ENCODE measurements at places on chromosomes 12 and 14.

- no peak for DNase-seq
These were observed 286.2 kb downstream of the CACNA1C start for GRCh38 chr12:2338991-2339431.

DNA sequence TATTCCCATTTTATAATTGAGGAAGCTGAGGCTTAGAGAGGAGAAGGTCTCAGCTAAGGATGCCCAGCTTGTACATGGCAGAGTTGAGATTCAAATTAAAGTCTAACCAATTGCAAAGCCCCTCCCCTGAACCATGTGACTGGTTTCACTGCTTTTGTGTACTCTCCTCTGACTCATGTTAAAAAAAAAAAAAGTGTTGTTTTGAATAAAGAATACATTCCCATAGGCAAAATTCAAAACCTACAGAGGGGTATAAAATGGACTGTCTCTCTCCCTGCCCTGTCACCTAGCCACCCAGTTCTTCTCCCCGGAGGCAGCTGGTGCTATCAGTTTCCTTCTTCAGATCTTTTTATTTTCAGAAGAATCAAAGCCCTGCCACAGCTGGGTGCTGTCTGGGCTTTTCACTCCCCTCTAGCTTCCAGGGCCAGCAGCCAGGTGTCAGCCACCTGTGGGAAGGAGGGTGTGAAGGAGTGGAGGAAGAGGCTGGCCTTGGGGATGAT lies 5.4 kb downstream of the PSMD9 start:
- DNase-seq: no peak

DNA sequence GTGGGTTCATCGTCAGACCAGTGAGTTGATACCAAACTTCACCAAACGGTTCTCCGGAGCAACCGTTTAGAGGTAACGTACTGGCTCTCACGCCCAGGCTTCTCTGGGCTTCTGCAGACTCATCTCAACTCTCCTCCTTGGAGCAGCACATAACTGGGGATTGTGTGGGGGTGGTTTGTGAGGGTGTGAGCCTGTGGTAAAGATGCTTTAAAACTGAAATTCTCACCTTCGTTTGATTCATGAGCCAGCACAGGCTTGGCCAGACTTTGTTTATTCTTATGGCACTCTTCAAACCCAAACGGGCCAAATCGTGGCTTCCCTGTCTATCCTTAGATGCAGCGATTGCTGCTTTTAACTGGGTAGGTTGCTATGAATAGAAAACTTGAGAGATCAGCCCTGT lies 121.3 kb downstream of the SAMD4A start:
- DNase-seq: no peak

GRCh38 chr12:2520722-2521246 lies 274.0 kb upstream of the FKBP4 start:
- no peak for DNase-seq

- DNase-seq: no peak
These were observed 17.1 kb upstream of the ADSS1 start for GRCh38 chr14:104706733-104707607.

DNA sequence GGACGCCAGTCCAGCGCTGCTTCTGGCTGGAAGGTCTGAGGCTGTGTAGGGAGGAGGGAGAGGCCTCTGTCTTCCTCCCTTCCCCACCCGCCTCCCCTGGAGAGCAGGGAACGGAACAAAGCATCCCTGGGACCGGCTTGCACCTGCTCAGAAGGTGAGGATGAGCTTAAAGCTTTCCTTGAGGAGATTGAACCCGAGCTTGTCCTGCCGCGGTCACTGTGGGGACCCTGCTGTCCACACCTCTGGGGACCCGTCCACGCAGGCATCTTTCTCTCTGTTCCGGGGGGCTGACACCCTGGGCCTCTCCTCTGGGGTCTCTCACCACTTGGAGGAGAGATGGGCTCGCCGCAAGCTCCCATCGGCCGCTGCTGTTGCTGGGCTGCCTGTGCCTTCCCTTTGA lies 33.2 kb upstream of the SFSWAP start:
- DNase-seq: no peak

- DNase-seq: no peak
These were observed 570 bp downstream of the DMAC2L start for GRCh38 chr14:50312734-50313054.

- DNase-seq: no peak
These were observed 6.1 kb upstream of the DENND5B start for GRCh38 chr12:31597066-31597465.

DNA sequence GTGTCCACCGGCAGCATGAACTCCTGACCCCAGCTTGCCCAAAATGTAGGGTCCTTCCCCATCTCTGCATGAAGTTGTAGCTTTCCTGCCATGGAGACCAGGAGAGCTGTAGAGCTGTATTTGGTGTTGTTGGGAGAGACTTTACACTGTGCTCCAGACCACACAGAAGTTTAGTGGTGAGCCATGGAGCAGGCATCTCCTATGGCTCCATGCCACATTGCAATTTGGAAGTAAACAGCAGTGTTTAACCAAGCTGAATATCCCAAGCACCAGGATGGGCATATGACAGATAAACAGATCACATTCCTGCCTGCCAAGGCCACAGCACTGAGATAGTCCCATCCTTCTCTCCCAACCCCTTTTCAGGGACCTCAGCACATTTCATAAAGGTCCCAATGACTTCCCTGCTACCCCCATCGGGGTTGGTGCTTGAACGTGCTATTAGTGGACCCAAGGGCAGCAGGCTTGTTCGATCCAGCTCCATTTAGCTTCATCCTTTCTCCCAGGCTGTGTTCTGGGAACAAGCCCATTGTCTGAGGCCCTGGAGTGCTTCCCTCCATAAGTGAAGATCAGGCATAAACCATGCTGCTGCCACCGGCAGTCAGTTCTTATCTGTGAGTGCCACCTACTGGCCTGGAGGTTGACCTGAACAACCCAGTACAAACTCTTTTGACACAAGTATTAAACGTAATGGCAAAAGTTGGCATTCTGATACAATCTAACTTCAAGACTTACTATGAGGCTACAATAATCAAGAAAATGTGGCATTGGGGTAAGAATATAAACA lies 172.3 kb upstream of the ATXN7L3B start:
- no peak for DNase-seq

GRCh38 chr14:22481546-22481945 lies 107.5 kb downstream of the DAD1 start:
- no peak for DNase-seq

DNA sequence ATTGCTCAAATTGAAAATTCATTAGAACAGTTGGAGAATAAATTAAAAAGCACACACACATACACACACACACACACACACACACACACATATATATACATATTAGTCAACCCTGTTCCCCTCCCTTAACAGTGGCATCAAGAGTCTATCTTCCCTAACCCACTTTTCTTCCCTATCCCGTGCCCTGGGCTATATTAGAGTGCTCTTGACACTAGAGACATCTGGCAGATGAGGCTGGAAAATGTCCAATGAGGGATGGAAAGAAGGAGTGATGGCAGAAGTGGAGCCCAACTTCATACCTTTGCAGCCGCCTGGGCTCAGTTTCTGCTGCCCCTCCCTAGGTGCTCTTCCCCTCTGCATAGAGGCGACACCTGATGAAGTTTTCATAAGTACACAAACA lies 172.4 kb upstream of the NUDT4 start:
- no peak for DNase-seq

DNA sequence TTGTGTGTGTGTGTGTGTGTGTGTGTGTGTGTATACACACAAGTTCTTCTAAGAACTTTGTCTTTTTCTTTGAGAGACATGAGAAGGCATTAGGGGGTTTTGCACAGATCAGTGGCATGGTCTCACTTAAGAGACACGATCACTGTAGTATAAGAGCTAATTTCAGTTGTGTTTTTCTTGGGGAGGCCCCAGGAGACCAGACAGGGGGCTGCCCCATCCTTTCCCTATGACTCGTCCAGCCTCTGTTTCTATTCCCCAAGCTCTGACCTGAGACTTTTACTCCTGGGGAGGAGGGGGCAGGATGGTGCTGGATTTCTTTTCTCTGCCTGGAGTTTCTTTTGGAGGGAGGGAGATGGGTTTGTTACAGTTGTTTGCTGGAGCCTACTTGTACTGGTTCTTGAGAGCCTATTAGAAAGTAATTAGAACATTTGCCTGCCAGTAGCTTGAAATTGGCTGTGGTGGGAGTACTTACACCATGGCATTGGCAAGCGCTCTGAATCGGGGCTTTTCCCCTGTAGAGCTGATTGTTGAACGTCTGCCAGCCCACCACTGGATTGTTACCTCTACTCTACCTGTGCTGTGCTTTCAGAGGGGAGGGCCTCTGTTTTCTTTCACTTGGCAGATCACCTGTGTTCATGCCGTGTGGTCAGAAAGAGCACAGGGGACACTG lies 109.5 kb downstream of the TSPAN9 start:
- no peak for DNase-seq

DNA sequence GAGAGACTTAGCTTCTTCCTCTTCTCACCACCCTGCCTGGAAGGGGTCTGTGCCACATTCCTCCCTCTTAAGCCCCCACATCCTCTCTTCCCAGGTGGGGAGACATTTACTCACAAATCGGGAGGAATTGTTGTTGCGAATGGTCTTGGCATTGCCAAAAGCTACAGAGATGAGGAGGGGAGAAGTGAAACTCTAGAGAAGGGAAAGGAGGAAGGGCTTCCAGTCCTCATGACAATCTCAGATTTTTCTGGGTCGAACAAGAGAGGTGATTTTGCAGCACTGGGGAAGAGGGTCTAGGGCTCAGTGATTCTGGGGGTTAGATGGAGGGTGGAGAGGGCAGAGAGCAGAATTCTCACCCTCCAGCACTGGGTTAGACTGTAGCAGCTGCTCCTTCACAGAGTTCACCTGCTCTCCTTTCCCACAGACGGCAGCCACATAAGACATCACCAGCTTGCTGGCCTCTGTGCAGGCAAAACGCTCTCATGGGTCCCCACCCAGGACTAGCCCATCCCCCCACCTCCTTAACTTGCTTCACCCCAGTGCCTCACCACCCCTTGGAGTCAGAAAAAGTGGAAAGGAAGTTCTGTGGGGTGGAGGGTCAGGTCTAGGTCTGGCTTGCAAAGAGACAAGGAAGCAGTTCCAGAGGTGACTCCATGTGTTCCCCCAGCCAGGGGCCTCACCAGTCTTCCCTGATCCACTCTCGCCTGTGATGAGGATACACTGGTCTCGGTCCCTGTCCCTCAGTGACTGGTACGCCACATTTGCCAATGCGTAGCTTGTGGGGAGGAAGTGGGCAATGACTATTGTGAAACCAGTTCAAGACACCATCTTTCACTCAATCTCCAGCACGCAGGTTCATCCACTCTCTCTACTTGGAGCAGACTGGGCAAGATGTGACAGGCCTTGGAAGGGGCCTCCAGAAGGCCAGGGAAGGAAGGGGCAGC lies 2.7 kb downstream of the MYO1A start:
- DNase-seq: no peak

DNA sequence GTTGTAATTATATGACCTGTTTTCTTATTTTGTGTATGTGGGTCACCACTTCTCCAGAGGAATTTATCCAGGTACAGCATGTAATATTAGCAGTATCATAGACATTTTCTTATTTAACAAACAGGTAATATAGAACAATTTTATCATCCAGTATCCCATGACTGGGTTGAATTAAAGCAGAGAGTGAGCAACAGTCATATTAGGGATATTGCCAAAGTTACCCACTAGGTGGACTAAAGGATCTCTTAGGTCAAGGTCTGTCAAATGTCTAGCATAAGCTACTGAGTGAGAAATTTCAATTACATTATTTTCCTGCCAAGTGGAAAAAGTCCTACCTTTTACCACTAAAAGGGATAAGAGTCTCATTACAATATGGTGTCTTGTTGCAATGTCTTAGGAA lies 62.1 kb upstream of the TRIM9 start:
- DNase-seq: no peak

GRCh38 chr14:76113691-76114090 lies 38.0 kb upstream of the GPATCH2L start:
- no peak for DNase-seq

GRCh38 chr12:13199592-13199991 lies 3.1 kb downstream of the EMP1 start:
- DNase-seq: no peak

GRCh38 chr14:39028620-39029019 lies 74.4 kb downstream of the SEC23A start:
- no peak for DNase-seq

DNA sequence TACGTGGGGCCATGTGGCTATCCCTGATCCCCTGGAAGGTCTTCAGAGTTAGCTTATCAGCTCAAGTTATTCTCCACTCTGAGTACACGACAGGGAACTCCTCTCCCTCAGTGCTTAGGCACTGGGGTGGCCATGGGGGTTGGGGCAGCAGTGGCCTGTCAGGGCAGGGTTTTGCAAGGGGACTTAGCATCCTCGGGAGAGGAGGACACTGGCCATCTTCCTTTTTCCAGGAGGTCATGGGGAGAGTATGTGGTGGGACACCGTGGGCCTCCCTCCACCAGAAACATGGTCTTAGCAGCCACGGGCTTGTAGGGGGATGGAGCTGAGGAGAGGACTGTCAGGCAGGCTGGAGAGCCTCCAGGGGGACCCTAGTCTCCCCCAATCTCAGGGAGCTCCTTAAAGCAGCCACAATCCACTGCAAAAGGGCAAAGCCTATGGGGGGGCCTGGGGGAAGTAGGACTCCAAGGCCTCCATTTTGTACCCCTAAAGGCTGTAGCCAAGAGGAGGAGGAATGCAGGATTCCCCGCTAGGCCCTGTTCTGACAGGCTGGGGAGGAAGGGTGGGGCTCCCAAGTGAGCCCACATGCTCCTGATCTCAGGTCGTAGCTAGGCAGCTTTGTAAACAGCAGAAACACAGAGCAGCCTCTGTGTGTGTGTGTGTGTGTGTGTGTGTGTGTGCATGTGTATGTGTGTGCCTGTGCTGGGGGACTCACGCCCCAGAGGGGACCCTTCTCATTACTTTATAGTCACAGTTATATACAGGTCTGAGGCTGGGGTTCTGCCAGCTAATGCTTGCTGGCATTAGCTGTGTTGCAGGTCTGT lies 36.6 kb downstream of the KRT80 start:
- no peak for DNase-seq

GRCh38 chr12:11840366-11840765 lies 190.9 kb downstream of the ETV6 start:
- no peak for DNase-seq

DNA sequence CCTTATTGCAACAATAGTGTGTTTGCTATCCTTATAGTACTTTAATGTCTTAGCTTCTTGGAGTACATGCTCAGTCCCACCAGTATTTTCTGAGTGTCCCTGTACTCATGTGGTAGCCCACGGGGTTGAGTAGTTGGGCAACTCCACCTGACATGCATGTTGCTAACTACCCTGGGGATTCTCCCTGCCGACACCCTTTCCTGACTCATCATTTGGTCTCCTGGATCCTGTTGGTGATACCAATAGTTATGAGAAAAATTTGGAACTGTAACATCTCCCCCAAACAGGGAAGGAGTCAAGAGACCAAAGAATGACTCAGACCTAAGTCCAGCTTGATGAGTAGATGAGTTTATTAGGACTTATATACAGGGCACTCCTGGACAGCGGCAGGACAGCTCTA lies 101.6 kb downstream of the BRMS1L start:
- no peak for DNase-seq

DNA sequence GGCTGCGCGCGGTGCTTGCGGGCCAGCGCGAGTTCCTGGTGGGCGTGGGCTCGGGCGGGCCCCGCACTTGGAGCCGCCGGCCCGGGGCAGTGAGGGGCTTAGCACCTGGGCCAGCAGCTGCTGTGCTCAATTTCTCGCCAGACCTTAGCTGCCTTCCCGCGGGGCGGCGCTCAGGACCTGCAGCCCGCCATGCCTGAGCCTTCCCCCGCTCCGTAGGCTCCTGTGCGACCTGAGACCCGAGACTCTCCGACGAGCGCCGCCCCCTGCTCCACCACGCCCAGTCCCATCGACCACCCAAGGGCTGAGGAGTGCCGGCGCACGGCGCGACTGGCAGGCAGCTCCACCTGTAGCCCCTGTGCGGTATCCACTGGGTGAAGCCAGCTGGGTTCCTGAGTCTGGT lies 46.0 kb upstream of the PLEKHG3 start:
- no peak for DNase-seq
